ENCODE measurements at places on chromosomes 5 and 9.

DNA sequence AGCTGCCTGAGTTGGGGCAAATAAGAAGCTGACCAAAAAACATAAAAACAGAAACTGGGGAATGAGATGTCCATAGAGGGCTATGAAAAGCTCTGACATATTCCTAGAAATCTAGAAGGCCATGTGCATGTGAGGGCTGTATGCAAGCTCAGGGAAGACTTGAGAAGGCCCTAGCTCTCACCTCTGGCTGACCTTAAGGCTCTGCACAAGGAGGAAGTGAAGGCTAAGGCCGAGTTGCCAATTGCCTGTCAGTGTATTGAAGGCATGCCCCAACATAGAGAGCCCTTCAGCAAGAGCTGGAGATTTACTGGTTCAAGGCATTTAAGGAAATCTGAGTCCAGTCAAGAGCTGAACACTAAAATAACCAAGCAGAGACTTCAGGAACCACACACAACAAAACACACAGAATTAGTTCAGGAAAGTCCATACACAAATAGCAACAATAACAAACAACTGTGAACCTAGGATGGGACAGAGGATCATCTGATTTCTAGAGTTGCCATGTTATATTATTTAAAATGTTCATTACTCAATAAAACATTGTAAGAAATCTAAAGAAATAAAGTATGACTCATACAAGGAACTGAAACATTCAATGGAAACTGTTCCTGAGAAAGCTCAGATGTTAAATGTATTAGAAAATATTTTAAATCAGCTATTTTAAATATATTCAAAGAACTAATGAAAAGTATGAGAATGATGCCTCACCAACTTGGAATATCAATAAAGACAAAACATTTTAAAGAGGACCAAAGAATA is 161.8 kb downstream of the AUH start:
- DNase-seq, result no peak

GRCh38 chr9:137301081-137301947 is 757 bp downstream of the NRARP start:
- no peak for DNase-seq

DNA sequence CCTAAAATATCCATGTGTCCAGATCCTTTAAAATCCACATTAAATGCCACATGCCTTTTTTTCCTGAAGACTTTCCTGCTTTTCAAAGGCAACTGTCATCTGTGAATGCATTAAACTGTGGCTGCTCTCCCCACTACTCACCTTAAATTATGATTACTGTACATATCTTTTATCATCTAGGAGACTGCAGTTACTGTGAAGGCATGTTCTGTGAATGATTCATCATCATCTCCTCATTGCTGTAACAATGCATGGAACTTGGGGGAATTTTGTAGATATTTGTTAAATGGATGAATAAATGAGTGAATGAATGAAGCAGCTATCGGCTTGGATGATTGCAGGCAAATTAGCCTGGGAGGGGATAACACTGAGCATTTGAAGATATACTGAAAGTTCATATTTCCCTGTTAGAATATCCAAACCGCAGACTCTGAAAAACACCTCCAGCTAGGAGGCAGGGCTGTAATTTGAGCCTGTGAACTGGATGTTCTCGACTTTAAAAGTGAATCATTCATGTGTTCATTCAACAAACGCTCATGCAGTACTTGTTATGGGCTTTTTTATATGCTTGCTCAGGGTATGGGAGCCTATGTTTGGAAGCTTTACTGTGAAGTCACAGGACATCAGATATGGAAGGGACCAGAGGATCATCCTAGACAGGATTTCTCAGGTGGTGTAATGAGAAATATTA is 519.2 kb downstream of the KIF4B start:
- DNase-seq, result no peak

DNA sequence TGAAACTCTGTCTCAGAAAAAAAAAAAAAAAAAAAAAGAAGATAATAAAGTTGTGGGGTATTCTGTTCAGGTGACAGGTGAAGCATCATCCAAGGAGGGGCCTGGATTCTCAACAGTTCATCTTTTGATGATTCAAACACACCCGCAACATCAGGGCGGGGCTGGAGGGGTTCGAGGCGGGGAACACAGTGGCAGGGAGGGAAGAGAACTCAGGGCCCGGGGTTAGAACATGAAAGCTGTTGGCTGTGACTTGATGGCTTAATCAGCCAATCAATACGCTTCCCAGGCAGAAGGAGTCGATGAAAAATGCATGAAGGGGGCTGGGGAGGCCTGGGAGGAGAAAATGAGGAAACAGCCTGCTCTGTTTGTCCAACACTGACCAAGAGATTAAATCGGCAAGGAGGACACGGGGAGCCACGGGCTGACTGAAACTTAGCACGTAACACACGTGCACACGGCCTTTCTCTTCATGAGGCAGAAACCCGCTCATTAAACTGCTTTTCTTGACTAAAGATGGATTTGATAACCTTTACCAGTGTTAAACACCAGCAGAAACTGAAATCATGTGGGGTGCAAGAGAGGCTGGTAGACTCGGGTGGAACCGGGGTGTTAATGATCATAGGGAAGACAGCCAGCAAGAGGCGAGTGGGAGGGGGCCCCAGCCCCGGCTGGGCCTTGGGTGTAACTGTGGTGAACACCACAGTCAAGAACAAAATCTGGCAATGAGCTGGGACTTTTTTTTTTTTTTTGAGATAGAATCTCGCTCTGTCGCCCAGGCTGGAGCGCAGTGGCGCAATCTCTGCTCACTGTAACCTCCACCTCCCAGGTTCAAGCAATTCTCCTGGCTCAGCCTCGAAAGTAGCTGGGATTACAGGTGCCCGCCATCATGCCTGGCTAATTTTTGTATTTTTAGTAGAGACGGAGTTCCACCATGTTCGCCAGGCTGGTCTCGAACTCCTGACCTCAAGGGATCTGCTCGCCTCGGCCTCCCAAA is 105.7 kb upstream of the RAPGEF1 start:
- no peak for DNase-seq

DNA sequence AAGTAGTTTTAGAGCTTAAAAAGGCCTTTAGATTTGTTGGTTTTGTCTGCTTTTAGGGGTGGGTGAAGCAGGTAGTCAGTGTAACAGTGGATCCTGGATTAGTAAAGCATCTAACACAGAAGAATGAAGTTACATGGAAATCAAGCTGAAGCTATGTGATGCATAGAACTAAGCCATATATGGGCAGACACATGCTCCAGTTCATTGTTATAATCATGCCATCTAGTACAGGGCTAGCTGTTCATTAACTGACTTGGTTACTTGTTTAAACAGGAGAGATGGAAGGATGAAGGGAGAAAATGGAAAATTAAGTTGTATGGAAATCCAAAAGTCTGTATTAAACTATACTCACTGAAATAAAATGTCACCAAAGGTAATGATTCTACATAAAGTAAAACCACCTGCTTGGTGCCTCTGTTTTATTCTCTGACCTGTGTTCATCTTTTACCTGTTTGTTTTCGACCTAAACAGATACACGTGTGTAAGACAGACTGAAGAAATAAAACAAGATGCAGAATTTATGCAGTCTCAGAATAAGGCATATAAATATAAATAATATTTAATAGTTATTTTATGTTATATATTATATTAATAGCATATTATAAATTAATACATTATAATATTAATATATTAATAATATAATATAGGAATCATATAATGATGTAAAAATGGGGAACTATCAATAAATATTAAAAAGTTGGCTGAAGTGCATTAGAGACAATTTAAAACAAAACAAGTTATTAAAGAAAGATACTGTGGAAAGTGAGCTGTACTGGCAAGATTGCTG is 33.9 kb downstream of the MRPS30 start:
- DNase-seq, result no peak

DNA sequence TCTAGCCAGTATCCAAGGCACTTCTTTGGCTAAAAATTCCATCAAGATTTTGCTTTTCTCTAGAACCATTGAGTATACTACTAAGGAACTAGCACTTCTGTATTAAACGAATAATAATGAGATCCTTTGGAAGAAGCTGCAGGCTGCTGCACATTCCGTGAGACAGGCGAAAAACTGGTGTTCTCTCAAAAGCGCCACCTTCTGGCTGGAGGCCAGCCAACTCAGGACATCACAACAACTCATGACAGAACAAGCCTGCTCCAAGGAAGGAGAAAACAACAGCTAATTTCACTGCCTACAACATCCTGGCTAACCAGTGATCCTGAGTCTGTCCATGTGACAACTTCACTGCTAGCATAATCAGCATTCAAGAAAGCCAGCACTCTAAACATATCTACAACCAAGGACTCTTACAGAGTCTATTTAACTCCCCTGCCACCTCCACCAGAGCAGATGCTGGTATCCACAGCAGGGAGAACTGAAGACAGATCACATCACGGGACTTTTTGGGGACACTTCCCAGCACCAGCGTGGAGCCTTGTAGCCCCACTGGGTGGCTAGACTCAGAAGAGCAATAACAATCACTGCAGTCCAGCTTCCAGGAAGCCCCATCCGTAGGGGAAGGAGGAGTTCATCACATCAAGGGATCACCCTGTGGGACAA is 150.5 kb downstream of the YTHDC2 start:
- no peak for DNase-seq

DNA sequence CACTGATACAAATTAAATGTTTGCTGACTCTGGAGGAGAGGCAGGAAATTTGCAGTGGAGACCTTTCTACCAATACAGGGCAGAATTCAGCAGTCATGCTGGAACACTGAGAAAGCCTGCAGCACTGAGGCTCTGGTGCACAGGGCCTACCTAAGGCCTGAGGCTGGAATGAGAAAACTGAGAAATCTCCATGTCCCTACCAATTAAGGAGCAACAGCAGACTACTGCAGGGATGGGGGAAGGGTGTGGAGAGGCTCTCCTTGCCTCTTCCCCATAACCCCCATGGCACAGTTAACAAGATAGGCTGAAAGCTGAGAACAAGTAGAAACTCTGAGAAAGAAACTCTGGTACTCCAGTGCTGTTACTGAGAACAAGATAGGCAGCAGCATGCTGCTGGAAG is 10.5 kb downstream of the FBXO4 start:
- no peak for DNase-seq

DNA sequence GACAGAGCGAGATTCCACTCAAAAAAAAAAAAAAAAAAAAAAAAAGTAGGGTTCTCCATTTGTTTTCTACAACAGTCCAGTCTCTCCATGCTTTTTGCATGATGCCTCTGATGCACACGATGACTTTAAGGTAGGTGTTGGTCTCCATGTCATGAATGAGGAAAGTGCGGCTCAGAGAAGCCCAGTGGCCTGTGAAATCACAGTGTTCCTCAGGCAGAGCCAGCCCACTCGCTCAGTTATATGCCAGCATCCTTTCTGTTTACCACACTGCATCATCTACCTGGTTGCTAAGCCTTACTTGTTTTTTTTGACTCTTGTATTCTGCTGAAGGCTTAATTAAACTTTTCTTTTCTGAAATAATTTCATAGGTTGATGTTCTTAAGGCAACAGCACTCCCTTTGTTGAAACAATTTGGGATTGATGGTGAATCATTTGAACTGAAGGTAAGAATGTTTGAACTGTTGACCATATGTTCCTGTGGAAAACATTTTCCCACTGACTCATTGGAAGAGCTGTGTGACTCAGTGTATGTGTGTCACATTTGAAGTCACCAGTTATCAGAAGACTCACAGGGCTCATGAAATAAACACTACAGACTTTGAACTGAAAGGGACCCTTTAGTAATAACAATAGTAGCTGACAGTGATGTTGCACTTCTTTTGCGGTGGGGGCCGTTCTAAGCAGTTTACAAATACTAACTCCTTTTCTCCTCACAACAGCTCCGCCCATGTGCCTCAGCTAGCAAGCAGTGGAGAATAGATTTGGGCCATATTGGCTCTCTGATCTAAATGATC is 40.2 kb downstream of the RCL1 start:
- no peak for DNase-seq

GRCh38 chr9:71506821-71507220 is 261.5 kb downstream of the CEMIP2 start:
- DNase-seq, result no peak

- no peak for DNase-seq
These were observed 9.2 kb upstream of the MXD3 start for GRCh38 chr5:177320879-177321278.

GRCh38 chr5:134257176-134257575 is 31.3 kb upstream of the PPP2CA start:
- DNase-seq, result no peak

DNA sequence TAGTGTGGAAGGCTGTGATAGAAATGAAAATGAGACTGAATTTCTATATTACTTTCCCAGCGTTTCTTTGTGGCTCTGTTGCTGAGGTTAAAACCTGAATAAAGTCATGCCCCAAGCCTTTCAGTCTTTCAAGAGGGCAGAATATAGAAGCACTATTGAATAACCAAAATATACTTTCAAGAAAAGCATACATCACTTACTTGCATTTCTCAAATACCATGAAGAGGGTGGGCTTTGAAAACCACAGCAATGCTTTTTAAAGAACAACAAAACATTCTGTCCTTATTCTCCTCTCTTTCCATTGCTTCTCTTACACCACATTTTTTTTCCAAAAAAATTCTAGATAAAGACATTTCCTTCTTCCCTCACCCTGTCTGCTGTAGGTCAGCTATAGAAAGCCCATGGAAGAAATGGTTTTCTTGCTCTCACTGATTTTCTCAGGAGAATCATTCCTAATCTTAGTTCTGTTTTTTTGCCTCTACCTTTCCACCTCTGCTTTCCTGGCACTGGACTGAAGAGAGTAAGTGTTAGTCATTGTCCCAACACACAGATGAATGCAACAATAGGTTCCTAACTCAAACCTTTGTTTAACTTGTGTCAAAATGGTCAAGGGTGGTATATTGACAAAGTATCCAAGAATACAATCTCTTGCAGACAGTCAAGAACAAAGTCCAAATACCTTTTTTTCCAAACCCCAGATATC is 51.6 kb downstream of the NUDT12 start:
- DNase-seq, result no peak

GRCh38 chr5:133905424-133905823 is 63.0 kb downstream of the C5orf15 start:
- no peak for DNase-seq

DNA sequence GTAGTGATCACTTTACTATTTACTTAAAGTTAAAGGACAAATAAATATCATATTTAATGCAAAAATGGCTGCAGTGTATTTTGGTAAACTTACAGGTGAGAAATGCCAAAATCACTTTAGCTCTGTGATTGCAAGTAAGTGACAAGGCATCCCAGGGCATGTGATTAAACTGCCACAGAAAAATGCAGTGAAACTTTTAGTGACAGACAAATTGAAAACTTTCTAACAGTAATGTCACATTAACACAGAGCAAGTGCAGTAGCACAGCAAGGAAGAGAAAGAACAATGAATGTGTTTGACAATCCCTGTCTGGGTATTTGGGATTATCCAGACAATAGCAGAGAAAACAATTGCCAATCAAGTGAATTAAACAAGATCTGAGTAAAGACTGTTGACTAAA is 606.8 kb downstream of the SLCO4C1 start:
- no peak for DNase-seq

- DNase-seq, result no peak
These were observed 24.4 kb upstream of the RASA1 start for GRCh38 chr5:87243161-87243844.
